ENCODE measurements at places on chromosomes 13 and 19.

GRCh38 chr19:46265217-46265828 lies 31.5 kb upstream of the HIF3A start:
- DNase-seq = peak; percentile 76

- DNase-seq = no peak
Observed at GRCh38 chr13:50292081-50292480, 276.8 kb downstream of the KCNRG start.

DNA sequence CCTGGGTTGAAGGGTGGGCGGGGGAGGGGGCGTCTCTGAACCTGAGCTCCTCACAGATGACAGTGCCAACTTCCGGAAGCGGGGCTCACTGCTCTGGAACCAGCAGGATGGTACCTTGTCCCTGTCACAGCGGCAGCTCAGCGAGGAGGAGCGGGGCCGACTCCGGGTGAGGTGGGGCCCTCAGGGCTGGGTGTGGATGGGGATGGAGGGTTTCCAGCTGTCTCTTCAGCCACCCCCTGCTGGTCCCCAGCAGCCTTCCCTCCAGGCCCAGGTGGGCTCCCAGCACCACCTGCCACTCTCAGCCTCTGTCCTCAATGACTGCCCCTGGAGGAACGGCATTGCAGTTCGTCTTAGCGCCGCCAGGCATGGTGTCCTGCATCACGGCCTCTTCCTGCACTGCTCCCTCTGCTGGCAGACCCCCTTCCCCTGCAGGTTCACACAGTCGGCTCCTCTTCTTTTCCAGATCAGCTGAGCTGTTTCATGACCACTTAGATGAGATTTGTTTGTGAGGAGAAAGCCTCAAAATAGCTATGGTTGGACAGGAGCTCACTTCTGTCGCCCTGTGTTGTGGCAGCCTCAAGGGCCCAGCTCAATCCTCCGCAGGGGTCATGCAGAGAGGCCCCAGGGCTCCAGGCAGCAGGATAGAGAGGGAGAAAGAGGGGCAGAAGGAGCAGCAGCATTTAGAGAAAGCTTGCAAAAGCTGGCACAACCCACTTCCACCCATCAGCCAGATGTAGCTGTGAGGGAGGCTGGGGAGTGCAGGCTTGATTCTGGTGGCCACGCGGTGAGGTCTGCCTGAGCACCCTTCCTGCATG lies 2.5 kb upstream of the GARIN5A start:
- no peak for DNase-seq

GRCh38 chr19:47239610-47240296 lies 8.8 kb upstream of the BBC3 start:
- peak; percentile 62 for DNase-seq

- DNase-seq = no peak
Observed at GRCh38 chr13:46749951-46750350, 47.0 kb downstream of the ESD start.

GRCh38 chr13:24672141-24673132 lies 7.8 kb upstream of the ATP12A start:
- no peak for DNase-seq

- DNase-seq = no peak
Observed at GRCh38 chr13:111541752-111542529, 221.5 kb downstream of the TEX29 start.

DNA sequence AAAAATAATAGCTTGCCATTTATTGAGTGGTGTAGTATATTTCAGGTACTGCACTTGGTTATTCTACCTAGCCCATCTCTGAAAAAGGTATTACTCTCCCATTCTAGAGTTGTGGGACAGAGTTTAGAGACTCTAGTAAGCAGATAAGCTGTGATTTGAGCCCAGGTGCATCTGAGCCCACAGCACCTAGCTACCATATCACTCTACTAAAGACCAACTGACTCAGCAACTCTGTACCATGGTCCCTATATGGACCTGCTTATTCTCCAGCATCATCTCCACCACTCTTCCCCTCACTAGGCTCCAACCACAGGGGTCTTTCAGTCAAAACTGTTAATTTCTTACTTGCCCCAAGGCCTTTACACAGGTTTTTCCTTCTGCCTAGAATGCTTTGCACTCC lies 64.4 kb downstream of the UBL3 start:
- no peak for DNase-seq

- no peak for DNase-seq
Observed at GRCh38 chr13:76917095-76917494, 30.9 kb upstream of the KCTD12 start.

GRCh38 chr19:5881543-5882299 lies 11.4 kb upstream of the FUT5 start:
- DNase-seq = peak; percentile 88

Measured in NCI-H2171 treated with DMSO at 0.1 percent for 48 hours (cell line).